ENCODE measurements at places on chromosomes 7 and 10. TPM values are rescaled to one million over a fixed set of nuclear protein-coding genes. Genes with fewer than 3 reads are reported as not detected.

DKK1 gene
- not detected for total RNA-seq

CCDC146 gene
- 9.2 TPM for total RNA-seq

OR2A5 gene
- total RNA-seq, result not detected

TIMM23 gene
- total RNA-seq, result 54.5 TPM

DLX6 gene
- total RNA-seq, result not detected

DNA sequence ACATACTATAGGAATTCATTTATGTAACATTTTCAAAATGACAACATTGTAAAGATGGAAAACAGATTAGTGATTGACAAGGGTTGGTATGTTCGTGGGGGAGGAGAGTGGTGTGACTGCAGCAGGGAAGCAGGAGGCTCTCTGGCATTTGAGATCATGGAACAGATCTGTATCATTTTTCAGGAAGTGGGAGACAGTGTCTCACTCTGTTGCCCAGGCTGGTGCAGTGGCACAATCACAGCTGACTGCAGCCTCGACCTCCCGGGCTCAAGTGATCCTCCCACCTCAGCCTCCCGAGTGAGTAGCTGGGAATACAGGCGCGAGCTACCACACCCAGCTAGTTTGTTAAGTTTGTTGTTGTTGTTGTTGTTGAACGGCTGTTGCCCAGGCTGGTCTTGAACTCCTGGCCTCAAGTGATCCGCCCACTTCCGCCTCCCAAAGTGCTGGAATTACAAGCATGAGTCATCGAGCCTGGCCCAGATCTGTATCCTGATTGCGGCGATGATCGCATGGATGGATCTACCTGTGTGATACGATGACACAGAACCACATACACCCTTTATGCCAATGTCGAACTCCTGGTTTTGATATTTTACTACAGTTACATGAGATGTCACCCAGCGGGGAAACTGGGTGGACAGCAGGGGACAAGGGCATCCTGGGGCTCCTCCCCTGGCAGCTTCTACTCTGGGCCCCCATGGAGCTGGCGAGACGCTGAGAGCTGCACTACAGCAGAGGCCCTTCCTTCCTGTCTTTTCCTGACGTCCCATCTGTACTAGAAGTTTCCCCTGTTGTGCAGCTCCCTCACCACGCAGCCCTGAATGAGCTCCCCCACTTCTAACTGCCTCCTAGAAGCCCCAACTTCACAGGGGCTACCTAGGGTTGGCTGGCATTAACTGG is 12.3 kb upstream of the CYTH3 start:
- no peak overlapping the region for H3K27ac ChIP-seq
- no peaks in the 10 kb centered on the region for H3K4me1 ChIP-seq
- DNase-seq, result no peak
- H3K36me3 ChIP-seq, result no peaks in the 10 kb centered on the region
- H3K4me3 ChIP-seq, result no peak overlapping the region

DNA sequence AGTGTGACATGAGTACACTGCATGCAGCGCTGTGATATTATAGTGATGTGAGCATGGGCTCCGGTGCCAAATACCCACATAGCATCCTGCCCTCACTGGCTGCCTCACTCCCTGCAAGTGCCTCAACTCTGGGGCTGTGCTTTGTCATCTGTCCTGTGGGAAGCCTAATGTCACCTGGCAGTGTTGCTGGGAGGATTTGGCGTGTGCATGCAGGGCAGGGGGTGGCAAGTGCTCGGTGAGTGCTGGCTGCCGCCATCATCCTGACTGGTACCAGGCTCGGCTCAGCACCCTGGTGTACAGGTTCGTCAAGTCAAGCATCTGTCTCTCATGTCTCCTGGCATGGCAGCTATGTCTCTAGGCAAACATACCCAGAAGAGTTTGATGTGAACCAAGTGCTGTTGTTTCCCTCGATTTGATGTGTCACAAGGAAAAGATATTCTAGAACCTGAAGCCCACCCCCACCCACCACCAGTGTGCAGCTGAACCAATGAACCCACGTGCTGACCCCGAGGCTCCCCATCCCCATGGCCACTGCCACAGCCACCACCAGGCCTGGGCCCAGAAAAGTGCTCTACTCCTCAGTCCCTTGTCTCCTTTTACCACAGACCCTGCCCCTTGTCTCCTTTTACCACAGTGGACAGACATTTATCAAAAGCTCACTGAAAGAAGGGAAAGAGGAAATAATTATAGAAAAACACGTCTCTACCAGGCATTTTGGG is 135.8 kb downstream of the MAPK8 start:
- H3K4me1 ChIP-seq, result no peaks in the 10 kb centered on the region
- no peak for DNase-seq

DNA sequence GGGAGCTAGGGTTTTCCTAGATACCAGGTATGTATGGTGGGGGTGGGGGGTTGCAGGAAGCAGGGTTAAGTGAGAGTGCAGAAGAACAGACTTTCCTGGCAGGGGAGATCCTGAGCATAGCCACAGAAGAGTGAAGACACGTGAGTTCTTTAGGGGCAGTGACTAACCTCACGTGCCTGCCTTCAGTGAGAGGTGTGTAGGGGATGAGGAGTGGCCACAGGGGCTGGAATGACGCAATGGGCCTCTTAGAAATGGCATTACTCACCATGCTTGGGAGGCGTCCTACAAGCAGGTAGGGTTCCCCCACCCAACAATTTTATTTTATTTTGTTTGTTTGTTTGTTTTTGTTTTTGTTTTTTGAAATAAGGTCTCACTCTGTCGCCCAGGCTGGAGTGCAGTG is 698.6 kb upstream of the NRP1 start:
- no peak overlapping the region for H3K4me3 ChIP-seq
- H3K4me1 ChIP-seq, result no peaks in the 10 kb centered on the region
- H3K27ac ChIP-seq, result no peak overlapping the region
- H3K36me3 ChIP-seq, result no peaks in the 10 kb centered on the region

- H3K27ac ChIP-seq, result peak overlapping the region; percentile 77
- peaks cover 32% of the 10 kb centered on the region for H3K4me1 ChIP-seq
- H3K4me3 ChIP-seq, result no peak overlapping the region
- DNase-seq, result no peak
These were observed 219.5 kb upstream of the AOAH start for GRCh38 chr7:36943591-36944435.

DNA sequence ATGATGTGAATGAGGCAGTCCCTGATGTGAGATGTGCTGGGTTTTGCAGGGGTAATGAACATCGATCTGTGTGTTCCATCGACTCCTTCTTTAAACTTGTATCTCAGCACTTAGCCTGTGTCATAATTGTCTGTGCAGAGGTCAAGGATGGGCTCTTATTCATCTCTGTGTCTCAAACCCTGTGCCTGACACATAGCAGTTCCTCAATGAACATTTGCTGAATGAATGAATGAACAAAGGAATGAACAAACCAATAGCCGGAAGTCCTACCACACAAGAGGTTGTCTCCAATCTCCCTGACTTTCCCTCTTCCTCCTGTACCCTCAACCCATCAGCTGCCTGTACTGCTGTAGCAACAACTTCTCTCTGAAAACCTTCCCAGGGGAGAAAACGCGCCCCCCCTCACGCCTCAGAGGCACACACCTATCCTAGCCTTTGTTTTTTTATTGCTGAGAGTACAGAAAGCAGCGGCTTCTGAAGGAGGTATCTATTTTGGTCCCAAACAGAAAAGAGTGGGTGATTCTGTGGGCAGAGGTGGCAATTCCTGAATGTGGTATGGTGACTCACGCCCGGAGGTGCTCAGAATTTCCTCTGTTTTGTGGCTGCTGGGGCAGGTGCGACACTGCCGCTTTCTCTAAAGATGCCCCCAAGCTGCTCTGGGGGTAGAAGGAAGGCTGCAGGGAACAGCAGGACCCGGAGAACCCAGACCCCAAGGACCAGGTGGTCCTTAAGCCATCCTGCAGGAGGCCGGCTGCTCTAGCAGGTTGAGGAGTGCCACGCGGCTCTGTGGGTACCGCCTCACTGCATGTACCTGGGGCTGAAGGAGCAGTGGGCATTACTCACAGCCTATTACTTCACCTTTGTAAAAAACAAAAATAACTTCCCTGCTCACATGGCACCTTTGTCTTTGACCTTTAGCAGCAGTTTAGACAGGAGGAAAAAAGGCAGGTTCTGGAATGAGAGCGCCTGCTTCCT is 9.6 kb downstream of the IL2RA start:
- peak overlapping the region; percentile 73 for H3K4me3 ChIP-seq
- H3K27ac ChIP-seq, result peak overlapping the region; percentile 89
- peaks cover 87% of the 10 kb centered on the region for H3K4me1 ChIP-seq
- no peaks in the 10 kb centered on the region for H3K27me3 ChIP-seq
- DNase-seq, result peak; percentile 78
- peaks cover 70% of the 10 kb centered on the region for H3K36me3 ChIP-seq

DNA sequence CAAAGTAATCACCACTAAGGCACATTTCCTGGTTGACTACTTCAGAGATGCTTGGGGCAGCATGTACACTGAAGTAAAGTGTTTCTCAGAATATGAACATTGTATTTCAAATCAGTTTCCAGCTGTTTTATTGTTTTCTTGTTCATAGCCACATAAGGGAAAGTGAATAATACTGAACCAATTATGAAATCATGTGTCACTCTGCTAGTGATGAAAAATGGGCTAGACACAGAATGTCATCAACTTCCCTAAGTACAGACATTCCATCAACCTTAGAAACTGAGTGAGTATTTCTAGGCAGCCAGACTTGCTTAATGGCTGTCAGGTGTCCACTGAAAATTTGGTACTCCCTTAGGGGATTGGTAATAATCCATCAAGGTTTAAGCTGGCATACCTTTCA is 603.5 kb downstream of the ARL4A start:
- H3K27ac ChIP-seq, result no peak overlapping the region
- no peaks in the 10 kb centered on the region for H3K36me3 ChIP-seq
- no peaks in the 10 kb centered on the region for H3K4me1 ChIP-seq

- H3K4me3 ChIP-seq, result no peak overlapping the region
- H3K4me1 ChIP-seq, result peaks cover 5% of the 10 kb centered on the region
- DNase-seq, result no peak
- no peaks in the 10 kb centered on the region for H3K27me3 ChIP-seq
- no peaks in the 10 kb centered on the region for H3K36me3 ChIP-seq
These were observed 88.8 kb downstream of the DNMBP start for GRCh38 chr10:99920901-99921300.

GRCh38 chr7:23277359-23277989 is 21.7 kb upstream of the MALSU1 start:
- DNase-seq, result peak; percentile 69
- H3K27me3 ChIP-seq, result peaks cover 2% of the 10 kb centered on the region
- H3K36me3 ChIP-seq, result no peaks in the 10 kb centered on the region
- no peak overlapping the region for H3K27ac ChIP-seq
- no peak overlapping the region for H3K4me3 ChIP-seq

DNA sequence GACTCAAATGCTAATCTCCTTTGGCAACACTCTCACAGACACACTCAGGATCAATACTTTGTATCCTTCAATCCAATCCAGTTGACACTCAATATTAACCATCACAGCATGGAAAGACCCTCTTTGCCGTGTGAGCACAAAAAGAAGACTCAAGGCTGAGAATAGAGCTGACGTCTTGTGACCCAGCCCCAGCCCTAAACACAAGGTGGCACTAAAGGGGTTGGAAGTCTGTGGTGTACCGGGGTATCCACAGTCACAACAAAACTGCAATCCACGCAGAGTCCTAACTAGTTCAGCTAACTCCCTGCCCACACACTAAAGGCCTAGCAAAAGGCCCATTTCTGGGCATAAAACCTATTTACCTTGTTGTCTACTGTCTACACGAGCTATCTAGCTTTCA is 200.1 kb downstream of the ACTR3B start:
- DNase-seq, result no peak
- no peak overlapping the region for H3K27ac ChIP-seq
- no peak overlapping the region for H3K4me3 ChIP-seq
- no peaks in the 10 kb centered on the region for H3K27me3 ChIP-seq
- H3K4me1 ChIP-seq, result no peaks in the 10 kb centered on the region
- H3K36me3 ChIP-seq, result no peaks in the 10 kb centered on the region

DNA sequence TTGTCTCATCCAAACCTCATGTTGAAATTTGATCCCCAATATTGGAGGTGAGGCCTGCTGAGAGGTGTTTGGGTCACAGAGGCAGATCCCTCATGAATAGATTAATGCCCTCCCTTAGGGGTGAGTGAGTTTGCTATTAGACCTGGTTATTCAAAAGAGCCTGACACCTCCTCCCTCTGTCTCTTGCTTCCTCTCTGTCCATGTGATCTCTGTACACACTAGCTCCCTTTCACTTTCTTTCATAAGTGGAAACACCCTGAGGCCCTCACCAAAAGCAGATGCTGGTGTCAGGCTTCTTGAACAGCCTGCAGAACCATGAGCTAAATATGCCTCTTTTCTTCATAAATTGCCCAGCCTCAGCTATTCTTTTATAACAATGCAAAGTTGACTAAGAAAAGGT is 447.1 kb downstream of the MDFIC start:
- DNase-seq, result no peak
- no peak overlapping the region for H3K4me3 ChIP-seq
- no peaks in the 10 kb centered on the region for H3K36me3 ChIP-seq
- no peaks in the 10 kb centered on the region for H3K27me3 ChIP-seq

DNA sequence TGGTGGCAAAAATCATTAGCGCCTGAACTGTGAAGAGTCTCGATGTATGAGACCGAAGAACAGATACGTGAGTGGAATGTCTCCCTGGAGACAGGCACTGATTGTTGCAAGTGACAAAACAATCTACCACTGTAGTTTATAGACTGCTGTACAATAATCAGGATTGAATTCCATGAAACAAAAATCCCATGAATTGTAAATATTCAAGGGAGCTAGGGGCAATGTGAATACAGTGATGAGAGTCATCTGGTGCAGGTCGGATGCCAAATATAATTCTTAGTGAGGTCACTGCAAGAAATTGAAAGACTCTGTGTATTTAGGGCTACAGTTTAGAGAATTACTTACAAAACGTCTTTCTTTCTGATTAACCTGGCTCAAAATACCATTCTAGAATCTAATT is 594.4 kb upstream of the VSTM2A start:
- no peak overlapping the region for H3K4me3 ChIP-seq
- H3K27ac ChIP-seq, result no peak overlapping the region
- H3K27me3 ChIP-seq, result no peaks in the 10 kb centered on the region
- H3K36me3 ChIP-seq, result no peaks in the 10 kb centered on the region

DNA sequence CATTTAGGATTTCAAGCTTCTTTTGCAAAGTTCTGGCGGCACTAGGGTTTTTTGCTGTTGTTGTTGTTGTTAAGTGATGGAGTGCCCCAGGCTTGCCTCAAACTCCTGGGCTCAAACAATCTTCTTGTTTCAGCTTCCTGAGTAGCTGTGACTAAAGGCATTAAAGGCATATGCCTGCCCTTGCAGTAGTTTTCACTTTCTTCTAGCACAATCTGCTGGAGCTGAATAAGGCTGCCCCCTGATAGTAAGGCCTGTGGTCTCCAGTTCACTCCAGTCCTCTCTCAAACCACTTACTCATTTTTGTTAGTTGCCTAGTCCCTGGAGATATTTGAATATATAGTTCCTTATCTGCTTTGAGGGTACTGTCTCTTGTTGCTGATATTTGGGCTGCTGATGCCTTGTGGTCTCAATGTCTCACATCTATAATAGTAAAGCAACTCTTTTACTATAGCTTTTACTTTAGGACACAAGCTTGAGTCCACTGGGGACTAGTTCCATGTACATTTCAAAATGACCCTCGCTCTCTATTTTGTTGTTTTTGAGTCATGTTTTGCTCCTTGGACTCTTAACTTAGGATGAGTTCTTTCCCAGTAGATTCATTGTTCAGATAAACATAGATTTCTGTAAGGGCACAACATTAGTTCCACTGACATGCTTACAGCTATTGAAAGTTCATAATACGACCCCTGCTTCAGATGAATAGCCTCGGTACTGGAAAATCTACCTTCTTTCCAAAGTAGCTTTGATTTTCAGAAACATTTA is 25.5 kb downstream of the PHF14 start:
- no peak for DNase-seq
- H3K4me1 ChIP-seq, result peaks cover 21% of the 10 kb centered on the region
- H3K27ac ChIP-seq, result peak overlapping the region; percentile 10
- peaks cover 48% of the 10 kb centered on the region for H3K36me3 ChIP-seq

All from activated CD4-positive, alpha-beta T cell treated with anti-CD3 and anti-CD28 coated beads, Interleukin-2, amount 10 ng/mL, durations not matched to agents 7 days and 5 days (primary cell).